ENCODE measurements at places on chromosomes 16 and 17. TPM values are rescaled to one million over a fixed set of nuclear protein-coding genes. Genes with fewer than 3 reads are reported as not detected.
A peak's percentile ranks its signal among the peaks of the same experiment; 100 is the strongest.

- no peak overlapping the region for H3K4me3 ChIP-seq
- no peaks in the 10 kb centered on the region for H3K27me3 ChIP-seq
- H3K4me1 ChIP-seq, result no peaks in the 10 kb centered on the region
- no peaks in the 10 kb centered on the region for H3K36me3 ChIP-seq
Observed at GRCh38 chr17:11582217-11582616, 16.1 kb upstream of the DNAH9 start.

SPATA33 gene
- 7.1 TPM for total RNA-seq

DNA sequence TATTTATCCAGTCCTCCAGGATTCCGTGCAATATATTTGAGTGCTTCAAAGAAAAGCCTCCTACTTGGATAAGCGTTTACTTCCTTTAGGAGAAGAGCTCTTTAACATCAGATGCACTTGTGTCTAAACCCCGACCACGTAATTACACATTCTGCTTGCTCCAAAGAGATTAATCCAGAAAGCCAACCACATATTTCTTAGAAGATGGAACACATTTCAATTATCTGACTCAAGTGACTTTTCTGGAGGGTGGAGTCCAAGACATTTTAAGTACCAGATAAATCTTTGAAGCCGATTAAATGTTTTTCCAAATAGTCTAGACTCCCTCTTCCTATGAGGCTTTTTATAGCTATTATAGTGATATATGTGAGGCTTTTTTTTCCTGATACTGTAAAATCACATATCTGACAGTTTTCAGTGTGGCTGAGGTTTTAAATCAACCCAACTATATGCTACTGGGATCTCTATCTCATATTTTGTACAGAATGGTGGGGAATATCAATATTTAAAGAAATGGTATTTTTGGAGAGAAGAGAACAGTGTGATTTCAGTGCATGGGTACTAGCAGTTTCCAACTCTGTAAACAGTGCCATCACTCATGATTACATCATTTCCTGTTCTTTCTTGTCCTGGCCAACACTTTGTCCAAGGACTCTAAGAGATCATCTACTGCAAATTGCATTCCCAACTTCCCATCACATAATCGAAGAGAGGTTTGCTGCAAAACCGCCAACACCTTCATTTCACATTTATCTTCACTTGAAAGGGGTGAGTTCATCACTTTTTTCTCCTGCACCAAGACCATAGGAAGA lies 192.4 kb upstream of the HSBP1 start:
- no peaks in the 10 kb centered on the region for H3K4me1 ChIP-seq
- no peak overlapping the region for H3K27ac ChIP-seq
- DNase-seq, result no peak
- no peaks in the 10 kb centered on the region for H3K36me3 ChIP-seq
- H3K4me3 ChIP-seq, result no peak overlapping the region

GRCh38 chr17:71099003-71099714 lies 929.8 kb downstream of the KCNJ2 start:
- H3K4me1 ChIP-seq, result no peaks in the 10 kb centered on the region
- H3K27me3 ChIP-seq, result no peaks in the 10 kb centered on the region
- H3K36me3 ChIP-seq, result no peaks in the 10 kb centered on the region
- DNase-seq, result no peak

GRCh38 chr17:80025796-80026195 lies 9.9 kb downstream of the TBC1D16 start:
- H3K36me3 ChIP-seq, result no peaks in the 10 kb centered on the region
- H3K4me3 ChIP-seq, result no peak overlapping the region
- DNase-seq, result no peak
- no peaks in the 10 kb centered on the region for H3K4me1 ChIP-seq

SCGB1C2 gene
- total RNA-seq, result not detected

DNA sequence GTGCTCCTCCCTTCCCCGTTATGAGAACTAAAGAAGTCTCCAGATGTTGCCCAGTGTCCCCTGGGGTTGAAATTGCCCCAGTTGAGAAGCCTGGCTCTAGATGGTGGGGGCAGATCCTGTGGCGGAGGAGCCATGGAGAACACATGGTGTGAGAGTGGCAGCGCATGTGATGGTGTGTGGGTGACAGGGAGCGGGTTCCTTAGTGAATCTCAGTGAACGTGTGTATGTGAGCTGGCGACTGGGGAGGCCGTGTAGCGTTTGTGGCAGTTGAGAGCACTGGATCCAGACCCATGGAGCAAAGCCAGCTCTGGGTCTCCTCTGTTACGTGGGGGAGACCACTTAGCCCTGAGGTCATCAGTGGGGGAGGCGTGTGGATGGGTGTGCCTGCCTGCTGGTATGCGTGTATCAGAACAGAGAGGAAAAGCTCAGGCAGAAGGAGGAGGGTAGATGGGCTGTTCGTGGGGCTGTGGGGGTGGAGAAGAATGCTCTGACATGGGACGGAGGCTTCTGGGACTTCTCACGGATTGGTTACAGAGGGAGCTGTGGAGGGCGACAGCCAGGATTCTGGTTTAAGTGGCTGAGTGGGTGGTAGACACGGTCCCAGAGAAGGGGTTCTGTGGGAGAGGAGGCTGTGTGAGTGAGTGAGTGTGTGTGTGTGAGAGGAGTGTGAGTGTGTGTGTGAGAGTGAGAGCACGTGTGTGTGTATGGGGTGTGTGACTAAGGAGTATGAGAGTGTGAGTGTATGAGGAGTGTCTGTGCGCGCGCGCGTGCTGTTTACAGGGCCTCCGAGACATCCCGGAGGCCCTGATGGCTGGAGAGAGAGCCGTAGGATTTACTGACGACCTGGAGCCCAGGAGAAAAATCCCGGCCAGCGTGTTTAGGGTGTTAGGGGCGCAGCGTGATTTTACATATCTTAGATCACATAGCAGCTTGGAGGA lies 193.8 kb downstream of the SNX29 start:
- no peak overlapping the region for H3K4me3 ChIP-seq
- H3K27ac ChIP-seq, result no peak overlapping the region
- H3K36me3 ChIP-seq, result peaks cover 4% of the 10 kb centered on the region
- no peaks in the 10 kb centered on the region for H3K27me3 ChIP-seq

GDPD1 gene
- total RNA-seq, result 2.9 TPM

AURKB gene
- total RNA-seq, result 3.7 TPM

GRCh38 chr16:64615630-64616280 lies 506.1 kb downstream of the CDH11 start:
- H3K4me3 ChIP-seq, result no peak overlapping the region
- DNase-seq, result no peak
- no peaks in the 10 kb centered on the region for H3K36me3 ChIP-seq
- H3K4me1 ChIP-seq, result no peaks in the 10 kb centered on the region

EXOC3L1 gene
- total RNA-seq, result 0.86 TPM

DNA sequence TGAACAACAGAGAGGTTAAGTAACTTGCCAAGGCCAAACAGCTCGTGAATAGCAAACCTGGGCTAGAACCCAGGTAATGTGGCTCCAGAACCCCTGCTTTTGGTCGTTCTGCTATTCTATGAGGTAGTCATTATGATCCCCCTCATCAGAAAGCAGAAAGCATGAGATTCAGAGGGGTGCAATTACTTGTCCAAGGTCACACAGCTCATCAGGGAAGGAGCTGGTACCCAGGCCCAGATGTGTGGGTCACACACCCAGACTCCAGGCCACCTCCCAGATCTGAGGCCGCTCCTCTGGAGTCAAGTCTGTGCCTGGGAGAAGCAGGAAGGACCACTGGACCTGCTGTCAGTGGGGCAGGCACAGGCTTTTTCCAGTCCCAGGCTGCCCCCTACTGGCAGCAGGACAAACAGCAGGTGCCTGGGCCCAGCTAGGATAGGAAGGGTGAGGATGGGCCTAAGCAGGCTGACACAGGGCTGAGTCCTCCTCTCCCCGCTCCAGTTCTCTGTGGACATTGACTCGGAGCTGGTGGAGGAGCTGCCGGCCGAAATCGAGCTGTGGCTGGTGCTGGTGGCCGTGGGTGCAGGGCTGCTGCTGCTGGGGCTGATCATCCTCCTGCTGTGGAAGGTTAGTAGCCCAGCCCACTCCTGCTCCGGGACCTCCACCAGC lies 7.8 kb upstream of the PDK2 start:
- DNase-seq, result peak; percentile 56
- H3K4me1 ChIP-seq, result no peaks in the 10 kb centered on the region
- no peak overlapping the region for H3K4me3 ChIP-seq
- H3K27me3 ChIP-seq, result no peaks in the 10 kb centered on the region
- no peak overlapping the region for H3K27ac ChIP-seq

- H3K4me1 ChIP-seq, result no peaks in the 10 kb centered on the region
- H3K27ac ChIP-seq, result no peak overlapping the region
- no peak overlapping the region for H3K4me3 ChIP-seq
- DNase-seq, result no peak
- H3K27me3 ChIP-seq, result no peaks in the 10 kb centered on the region
Observed at GRCh38 chr17:16948587-16949376, 23.1 kb downstream of the TNFRSF13B start.

- H3K36me3 ChIP-seq, result no peaks in the 10 kb centered on the region
- H3K4me1 ChIP-seq, result no peaks in the 10 kb centered on the region
- H3K27ac ChIP-seq, result no peak overlapping the region
- H3K27me3 ChIP-seq, result peaks cover 11% of the 10 kb centered on the region
- H3K4me3 ChIP-seq, result no peak overlapping the region
Observed at GRCh38 chr17:58231641-58232040, 6.7 kb upstream of the LPO start.

DNA sequence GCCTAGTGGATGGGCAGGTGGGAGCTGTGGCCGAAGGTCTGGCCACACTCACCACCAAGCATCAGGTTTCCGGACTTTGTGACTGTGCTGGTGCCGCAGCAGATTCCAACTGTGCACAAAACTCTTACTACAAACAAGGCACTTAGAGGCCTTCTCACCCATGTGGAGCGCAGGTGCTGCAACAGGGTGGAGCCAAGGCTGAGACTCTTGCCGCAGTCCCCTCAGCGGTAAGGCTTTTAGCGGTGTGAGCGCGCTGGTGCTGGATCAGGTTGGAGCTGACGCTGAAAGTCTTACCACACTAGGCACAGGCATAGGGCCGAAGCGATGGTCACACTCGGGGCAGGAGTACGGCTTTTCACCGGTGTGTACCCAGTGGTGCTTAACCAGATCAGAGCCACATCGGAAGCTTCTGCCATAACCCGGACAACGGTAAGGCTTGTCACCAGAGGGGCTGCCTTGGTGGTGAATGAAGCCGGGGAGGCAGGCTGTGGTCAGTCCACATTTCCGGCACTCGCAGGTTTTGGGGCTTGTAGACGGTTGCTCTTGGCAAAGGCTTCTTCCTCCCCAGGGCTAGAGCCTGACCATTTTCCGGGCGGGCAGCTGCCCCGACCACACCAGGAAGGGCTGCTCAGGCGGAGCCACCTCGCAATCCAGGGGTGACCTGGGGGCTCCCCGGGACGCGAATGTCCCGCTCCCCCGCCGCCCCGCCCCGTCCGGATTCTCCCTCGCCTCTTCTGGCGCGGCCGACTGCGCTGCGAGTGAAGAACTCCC lies 1.0 kb upstream of the ARMC5 start:
- H3K4me3 ChIP-seq, result peak overlapping the region; percentile 68
- peaks cover 52% of the 10 kb centered on the region for H3K4me1 ChIP-seq
- H3K36me3 ChIP-seq, result peaks cover 5% of the 10 kb centered on the region
- H3K27me3 ChIP-seq, result no peaks in the 10 kb centered on the region
- DNase-seq, result peak; percentile 49
- peak overlapping the region; percentile 99 for H3K27ac ChIP-seq

DNA sequence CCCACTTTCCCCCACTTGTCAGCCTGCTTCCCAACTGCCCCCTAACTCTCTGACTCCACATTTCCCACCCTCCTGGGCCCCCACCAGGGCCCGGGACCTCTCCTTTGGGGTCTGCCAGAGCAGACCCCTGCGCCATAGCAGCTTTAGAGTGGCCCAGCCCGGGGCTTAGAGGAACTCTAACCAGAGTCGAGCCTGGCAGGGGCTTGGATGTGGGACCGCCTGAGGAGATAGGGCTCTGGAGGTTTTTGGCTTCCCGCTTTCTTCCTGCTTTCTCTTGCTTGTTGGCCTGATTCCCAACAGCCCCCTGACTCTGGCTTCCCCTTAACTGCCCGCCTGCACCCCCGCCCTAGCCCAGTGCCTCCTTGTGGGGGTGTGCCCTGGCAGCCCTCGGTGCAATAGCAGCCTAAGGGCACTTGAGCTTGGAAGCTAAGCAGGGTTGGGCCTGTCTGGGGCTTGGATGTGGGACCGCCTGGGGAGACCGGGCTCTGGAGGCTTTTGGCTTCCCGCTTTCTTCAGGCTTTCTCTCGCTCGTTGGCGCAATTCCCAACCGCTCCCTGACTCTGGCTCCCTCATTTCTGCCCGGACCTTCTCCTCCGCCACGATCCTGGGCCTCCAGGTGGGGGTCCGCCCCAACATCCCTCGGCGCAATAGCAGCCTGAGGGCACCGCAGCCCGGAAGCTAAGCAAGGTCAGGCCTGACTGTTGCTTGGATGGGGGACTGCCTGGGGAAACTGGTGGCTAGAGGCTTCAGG lies 2292.0 kb downstream of the TP53TG3F start:
- H3K4me3 ChIP-seq, result no peak overlapping the region
- no peaks in the 10 kb centered on the region for H3K27me3 ChIP-seq
- no peak overlapping the region for H3K27ac ChIP-seq
- no peaks in the 10 kb centered on the region for H3K4me1 ChIP-seq
- DNase-seq, result no peak

GRCh38 chr16:49464877-49465504 lies 91.4 kb downstream of the C16orf78 start:
- peaks cover 24% of the 10 kb centered on the region for H3K4me1 ChIP-seq
- DNase-seq, result no peak
- no peak overlapping the region for H3K27ac ChIP-seq
- H3K36me3 ChIP-seq, result no peaks in the 10 kb centered on the region
- no peaks in the 10 kb centered on the region for H3K27me3 ChIP-seq

DNA sequence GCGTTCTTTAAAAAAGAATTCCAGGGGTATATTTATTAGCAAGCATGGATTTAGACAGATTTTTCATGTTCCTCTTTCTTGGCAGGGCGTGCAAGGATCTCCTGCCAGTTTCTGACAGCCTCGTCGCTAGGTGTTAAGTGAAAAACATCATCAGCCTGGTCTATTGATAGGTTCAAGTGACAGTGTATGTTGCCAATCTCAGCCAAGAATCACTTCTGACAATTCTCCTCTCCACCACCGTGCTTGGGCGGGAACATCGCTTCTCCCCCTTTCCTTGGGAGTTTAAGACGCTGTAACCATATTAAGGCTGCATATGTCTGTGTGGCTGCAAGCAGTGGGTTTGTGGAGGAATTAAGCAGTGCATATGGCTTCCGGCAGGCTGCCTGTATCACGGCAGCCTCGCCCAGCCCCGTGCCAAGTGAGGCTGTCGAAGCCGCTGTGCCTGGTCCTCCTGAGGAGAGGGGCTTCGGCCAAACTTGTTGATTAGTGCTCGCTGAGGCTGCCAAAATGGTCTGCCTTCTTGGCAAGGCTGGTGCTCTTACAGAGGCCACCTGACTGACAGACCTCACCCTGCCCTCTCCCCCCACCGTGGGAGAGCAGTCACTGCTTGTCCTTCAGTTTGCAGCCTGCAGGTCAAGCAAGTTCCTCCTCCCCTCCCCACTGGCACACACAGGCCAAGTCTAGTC lies 132.2 kb upstream of the MPHOSPH6 start:
- H3K4me1 ChIP-seq, result no peaks in the 10 kb centered on the region
- no peak overlapping the region for H3K4me3 ChIP-seq
- H3K27ac ChIP-seq, result no peak overlapping the region
- DNase-seq, result no peak
- H3K27me3 ChIP-seq, result no peaks in the 10 kb centered on the region
- no peaks in the 10 kb centered on the region for H3K36me3 ChIP-seq

YBX2 gene
- not detected for total RNA-seq
